ENCODE measurements at places on chromosomes 5 and 9. TPM values are rescaled to one million over a fixed set of nuclear protein-coding genes. Genes with fewer than 3 reads are reported as not detected.

Gene BARHL1
- total RNA-seq = not detected

Gene C5orf15
- 104 TPM for total RNA-seq

GRCh38 chr5:84861306-84861705 is 476.6 kb upstream of the EDIL3 start:
- DNase-seq = no peak

- DNase-seq = no peak
Observed at GRCh38 chr5:65098393-65098792, 329.7 kb downstream of the CWC27 start.

DNA sequence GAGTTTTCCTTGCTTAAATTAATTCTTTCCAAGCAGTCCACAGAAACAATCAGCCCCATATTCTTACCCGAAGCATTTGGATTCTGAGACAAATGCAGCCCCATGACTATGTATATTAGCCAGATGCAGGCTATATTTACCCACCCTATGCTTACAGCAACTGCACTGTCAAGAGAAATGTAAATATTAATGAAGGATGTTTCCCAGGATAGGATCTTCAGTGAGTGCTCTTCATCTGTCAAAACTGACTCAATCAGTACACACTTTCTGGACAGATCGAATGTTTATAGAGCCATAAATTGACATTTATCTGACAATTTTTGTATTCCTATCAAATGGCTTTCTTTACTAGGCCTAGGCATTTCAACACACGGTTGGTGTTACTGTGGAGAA is 725.3 kb upstream of the SEMA6A start:
- no peak for DNase-seq

Gene MSMP
- not detected for total RNA-seq

DNA sequence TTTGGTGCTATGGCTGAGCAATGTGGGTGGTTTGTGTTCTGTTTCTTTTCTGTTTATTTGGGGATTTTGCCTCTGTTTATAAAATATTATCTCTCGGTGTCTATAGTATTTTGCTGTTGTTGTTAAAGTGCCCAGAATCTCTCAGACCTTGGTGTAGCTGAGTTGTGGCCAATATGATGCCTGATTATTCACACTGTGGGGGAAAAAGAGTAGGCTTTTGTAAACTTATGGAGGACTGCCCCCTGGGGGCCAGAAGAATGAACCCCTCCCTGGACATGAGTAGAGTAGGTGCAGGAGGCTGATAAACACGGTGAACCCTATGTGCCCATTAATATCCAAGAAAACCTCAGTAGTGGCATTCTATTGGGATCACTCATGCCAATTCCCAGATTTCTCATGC is 49.0 kb upstream of the DPYSL3 start:
- peak; percentile 75 for DNase-seq

DNA sequence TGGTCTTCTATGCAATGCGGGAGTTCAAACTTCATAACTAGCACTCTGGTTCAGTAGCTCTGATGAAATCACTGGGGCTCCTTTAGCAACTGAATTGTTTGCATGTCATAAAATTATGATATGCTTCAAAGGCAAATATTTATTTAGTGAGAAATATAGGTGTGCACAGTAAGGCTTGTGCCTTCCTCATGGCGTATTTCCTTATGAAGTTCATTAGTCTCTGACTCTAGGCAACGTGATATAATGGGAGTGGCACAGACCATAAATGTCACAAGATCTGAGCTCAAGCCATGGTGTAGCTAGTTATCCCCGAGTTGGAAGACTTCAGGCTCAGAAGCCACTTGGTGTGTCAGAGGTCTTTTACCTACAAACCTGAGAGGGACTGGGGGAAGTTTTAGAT is 35.5 kb downstream of the PIP5K1B start:
- peak; percentile 34 for DNase-seq

Gene SV2C
- total RNA-seq = 0.88 TPM
